Upper lobe of right lung (tissue), 1 donor: ENCODE measurements at places on chromosomes 2 and 18.

DNA sequence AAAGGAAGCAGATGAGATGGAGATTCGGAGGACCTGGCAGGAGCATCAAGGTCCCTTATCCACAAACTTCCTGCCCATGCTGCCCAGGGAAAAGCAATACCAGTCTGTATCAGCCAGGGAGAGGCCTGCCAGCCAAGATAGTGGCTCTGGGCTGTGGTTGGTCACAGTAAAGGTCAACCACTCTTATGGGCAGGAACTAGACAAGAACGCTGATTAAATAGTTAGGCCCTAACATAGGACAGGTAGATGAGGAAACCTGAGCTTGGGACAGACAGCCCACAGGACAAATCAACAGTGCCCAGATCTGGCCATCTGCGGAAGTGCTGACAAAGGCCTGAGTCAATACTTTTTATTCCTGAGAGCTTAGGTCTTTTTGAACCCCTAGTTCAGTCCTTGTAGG, 10.7 kb downstream of the PSTPIP2 start:
- DNase-seq, result no peak

DNA sequence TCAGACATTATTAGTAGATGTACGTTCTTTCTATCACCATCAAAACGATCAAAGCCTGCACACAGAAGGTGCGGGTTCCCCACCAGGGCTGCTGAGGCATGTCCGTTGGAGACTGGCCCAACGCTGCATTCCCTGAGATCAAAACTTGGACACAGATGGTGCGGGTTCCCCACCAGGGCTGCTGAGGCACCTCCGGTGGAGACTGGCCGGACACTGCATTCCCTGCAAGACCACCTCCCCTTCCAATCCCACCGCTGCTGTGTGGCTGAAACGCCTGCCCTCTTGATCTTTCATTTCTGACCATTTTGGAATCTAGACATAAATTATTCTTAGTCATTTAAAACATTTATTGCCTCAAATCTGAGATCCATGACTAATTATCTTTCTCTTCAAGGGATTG, 254.2 kb upstream of the SALL3 start:
- DNase-seq, result peak; percentile 33

GRCh38 chr2:44533508-44533907, 171.8 kb downstream of the CAMKMT start:
- DNase-seq, result no peak

- DNase-seq, result peak; percentile 66
Measured at GRCh38 chr2:85436836-85437487, 18.4 kb downstream of the SH2D6 start.

DNA sequence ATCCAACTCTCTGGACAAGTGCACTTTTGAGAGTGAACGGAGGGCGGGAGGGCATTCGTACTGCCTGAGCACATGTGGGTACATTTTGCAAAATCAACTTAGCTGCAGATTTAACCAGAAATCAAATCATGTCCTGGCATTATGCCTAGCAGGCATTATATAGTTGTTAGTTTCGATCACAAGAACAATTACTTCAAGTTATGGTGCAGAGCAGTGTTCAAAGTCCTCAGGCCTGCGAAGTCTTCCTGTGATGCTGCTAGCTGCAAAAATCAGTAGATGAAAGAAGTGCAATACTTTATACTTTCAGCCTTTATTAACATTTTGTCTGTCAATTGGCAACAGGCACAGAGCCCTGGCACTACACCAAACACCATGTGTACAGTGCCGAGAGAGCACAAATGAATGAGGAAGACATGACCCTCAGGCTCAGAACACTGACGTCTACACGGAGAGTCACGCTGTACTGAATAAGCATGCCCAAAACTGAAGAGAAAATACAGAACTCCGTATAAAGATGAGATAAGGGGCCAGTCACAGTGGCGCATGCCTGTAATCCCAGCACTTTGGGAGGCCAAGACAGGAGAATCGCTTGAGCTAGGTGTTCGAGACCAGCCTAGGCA, 92.1 kb upstream of the CREB1 start:
- no peak for DNase-seq

GRCh38 chr2:101948625-101949155, 43.1 kb upstream of the IL1R2 start:
- no peak for DNase-seq

DNA sequence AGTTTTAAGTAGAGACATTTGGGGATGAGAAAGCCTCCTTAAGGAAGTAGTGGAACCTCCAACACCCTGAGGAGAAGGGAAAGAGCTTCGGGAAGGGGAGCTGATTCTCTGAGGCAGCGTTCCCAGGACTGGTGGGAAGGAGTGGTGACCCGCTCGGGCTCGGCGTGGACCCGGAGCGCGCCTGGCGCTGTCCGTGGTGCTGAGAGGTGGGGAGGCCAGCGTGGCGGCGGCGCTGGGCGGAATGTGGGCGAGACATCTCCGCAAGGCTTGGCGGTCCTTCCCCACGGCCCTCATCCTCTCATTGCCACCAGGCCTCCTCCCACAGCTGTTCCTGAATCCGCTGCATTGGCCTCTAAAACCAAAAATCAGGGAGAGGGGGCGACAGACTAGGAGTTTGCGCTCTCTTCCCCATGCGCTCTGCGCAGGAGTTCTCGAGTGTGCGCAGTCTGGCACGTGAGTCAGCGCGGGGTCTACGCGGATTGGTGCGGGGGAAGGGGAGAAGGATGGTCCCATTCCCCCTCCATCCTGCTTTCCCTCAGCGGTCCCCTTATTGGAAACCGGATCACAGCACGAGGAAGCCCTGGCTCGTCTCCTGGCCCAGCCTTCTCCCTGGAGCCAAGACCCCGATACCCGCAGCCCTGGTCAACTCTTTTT, 857 bp downstream of the RESP18 start:
- no peak for DNase-seq

DNA sequence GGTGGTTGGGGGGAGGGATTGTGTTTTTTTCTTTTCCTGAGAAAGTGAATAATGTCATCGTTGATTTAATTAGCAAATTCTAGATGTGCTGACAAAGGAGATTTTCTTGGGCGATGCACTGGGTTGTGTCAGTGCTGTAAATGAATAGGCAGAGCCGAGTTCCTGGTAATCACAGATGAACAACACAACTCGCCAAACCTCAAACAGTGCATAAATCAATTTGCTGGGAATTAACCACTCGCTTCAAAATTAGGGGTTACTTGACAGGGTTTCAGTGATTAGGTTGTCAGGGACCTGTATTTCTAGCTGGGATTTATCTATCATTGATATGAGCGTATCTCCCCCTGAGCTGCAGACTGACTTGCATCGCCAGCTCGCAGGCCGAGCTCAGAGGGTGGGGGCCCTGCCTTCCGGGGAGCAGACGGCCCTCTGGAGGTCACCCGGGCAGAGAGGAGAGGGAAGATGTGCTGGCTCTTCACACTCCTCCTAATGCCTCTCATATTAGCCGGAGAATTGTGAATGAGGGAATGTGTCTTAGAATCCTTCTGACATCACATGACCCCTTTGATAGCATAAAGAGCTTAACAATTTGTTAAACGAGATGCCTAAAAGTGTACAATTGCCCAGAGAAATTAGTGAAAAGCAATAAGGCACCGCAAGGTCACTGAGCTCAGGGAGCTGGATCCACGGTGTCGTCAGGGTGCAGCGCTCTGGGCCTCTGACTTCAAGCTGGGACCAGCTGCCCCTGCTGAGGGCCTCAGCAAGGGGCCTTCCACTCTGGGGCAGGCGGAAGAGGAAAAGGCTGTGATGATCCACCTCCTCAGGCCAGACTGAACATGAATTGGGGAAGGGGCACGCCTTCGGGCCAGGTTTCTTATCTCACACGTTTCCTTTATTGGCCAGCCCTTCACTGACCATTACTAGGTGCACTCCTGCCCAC, 48.9 kb downstream of the SMIM21 start:
- no peak for DNase-seq

DNA sequence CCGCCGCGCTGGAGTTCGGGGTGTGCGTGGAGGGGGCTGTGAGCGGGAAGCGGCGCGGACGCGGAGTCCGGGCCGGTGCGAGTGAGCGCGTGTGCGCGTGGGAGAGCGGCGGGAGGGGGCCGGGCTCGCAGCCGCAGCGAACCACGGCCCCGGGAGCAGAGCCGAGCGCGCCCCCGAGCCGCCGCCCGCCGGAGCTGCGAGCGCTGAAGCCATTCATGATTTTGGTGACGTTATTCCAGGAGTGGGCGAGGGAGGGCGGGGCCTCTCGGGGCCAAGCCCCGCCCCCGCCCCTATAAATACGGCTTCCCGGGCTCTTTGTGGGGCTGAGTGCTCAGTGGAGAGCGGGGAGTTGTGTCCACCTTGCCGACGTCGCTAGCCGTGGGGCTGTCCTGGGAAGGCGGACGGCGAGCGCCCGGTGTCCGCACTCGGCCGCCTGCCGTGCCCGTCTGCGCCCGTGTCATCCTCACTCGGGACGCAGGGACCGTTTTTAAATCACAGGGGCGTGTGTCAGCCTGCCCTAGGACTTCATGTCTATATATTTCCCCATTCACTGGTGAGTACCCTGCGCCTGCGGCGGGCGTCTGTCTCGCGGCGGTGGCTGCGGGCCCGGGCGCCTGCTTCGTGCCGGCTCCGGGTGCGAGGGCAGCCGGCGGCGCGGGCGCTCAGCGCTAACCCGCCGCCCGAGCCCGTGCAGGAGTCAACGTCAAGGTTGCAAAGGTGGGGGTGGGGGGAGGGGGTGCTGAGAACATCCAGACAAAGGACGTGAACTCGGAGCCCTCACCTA, at the start of gene LBH:
LBH (plus strand) TSS at position 323 of the 784 bp plus-strand sequence; CDS start at position 528, 205 bp downstream.
- peak; percentile 89 for DNase-seq

- DNase-seq, result no peak
Measured at GRCh38 chr18:61894751-61895524, 2.1 kb upstream of the RNF152 start.

DNA sequence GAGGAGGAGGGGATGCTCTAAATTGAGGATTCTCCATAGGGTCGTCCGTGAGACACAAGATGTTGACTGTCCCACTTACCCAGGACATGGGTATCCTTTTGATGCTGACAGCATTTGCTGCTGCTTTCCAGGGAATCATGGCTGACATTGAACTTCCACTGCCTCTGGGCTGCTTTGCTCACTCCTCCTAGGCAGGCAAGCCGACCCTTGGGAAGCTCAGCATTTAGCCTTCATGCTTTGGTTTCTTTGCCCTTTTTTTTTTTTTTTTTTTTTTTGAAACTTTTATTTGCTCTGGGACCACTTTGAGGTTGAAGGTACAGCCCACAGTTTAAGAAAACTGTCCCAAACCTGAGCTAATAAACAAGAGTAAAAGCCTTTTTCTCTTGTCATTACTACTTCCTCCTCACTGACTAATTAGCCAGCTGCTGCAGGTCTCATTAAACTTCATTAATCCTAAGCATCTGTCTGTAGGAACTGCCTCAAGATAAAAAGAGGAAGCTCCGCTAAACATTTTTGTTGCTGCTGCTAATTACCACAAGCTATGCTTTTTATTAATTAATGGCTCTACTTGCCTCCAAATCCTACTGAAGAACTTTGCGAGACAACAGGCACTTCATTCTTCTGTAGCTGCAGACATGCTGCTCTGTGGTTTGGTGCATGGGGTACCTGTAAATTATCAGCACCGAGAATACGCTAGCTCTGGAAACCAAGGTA, 125.4 kb downstream of the SPTBN1 start:
- no peak for DNase-seq

GRCh38 chr2:133768256-133768655, 200.0 kb upstream of the NCKAP5 start:
- no peak for DNase-seq

GRCh38 chr2:230012267-230012884, 56.3 kb downstream of the SLC16A14 start:
- no peak for DNase-seq

GRCh38 chr18:62763101-62763521, 47.8 kb downstream of the PHLPP1 start:
- no peak for DNase-seq

DNA sequence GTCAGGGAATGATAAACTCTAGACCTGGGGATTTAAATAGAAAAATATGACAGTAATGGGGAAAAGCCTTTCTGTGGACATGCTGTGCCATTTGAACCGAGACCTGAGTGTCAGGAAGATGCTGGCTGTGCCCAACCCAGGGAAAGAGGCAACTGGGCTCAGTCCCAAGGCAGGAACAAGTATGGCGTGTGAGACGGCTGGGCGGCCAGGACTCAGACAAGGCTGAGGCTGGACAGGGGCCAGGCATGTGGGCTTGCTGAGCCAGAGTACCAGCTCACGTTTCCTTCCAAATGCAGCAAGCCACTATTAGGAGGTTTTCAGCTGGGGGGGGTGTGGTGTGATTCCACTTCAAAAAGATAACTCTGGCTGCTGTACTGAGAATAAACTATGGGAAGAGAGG, 92.4 kb downstream of the INPP5D start:
- no peak for DNase-seq
